ENCODE measurements at places on chromosomes 5 and 9.

- DNase-seq = no peak
These were observed 209.6 kb downstream of the FBN2 start for GRCh38 chr5:128328446-128328845.

DNA sequence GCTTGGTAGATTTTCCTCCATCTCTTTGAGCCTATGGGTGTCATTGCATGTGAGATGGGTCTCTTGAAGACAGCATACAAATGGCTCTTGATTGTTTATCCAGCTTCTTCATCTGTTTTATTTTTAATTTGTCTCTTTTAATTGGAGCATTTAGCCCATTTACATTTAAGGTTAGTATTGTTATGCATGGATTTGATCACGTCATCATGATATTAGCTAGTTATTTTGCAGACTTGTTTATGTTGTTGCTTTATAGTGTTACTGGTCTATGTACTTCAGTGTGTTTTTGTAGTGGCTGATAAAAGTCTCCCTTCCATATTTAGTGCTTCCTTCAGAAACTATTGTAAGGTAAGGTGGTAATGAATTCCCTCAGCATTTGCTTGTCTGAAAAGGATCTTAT is 78.6 kb upstream of the RGMB start:
- DNase-seq = no peak

- DNase-seq = no peak
These were observed 269.2 kb downstream of the ACTL7B start for GRCh38 chr9:108586471-108587139.

- DNase-seq = no peak
These were observed 33.5 kb downstream of the SPATA31D1 start for GRCh38 chr9:82022121-82022520.

GRCh38 chr5:150129813-150130492 is 25.7 kb downstream of the PDGFRB start:
- DNase-seq = peak; percentile 11

- DNase-seq = no peak
These were observed 104.7 kb upstream of the OTULINL start for GRCh38 chr5:14476786-14477435.

- DNase-seq = no peak
These were observed 25.8 kb downstream of the FPGS start for GRCh38 chr9:127828262-127829031.

DNA sequence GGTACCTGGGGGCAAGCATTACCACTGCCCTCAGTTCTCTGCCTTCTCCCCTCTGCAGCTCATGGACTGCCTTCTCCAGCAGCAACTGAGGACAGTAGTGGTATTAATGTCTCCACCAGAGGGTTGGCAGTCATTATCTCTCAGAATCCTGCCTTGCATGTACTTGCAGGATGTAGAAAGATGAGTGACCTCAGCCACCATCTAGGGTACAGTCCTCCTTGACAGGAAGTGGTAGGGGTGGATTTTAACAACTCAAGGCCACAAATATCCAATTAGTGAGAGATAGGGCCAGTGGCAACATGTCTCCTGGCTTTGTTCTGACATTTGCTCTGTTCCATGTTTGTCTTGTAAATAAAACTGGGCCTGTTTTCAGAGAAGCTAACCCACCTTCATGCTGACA is 47.2 kb downstream of the F2R start:
- no peak for DNase-seq

- DNase-seq = no peak
These were observed 79.5 kb upstream of the TRIO start for GRCh38 chr5:14063691-14064090.

GRCh38 chr9:133262226-133262625 is 12.8 kb downstream of the ABO start:
- DNase-seq = no peak

GRCh38 chr5:121873409-121873808 is 21.7 kb downstream of the FTMT start:
- no peak for DNase-seq

- DNase-seq = no peak
These were observed 156.3 kb downstream of the PLPPR1 start for GRCh38 chr9:101184813-101185278.

DNA sequence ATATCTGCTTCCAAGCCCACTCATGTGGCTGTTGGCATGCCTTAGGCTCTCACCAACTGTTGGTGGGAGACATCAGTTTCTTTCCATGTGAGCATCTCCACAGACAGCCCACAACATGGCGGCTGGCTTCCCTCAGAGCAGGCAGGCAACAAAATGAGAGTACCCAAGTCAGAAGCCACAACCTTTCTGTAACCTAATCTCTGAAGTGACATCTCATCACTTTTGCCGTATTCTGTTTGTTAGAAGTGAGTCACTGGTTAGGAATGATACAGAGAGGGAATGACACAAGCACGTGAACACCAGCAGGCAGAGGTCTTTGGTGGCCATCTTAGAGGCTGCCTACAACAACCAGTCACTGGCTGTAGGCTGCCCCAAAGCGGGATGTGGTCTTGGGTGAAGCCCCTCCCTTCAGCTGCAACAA is 88.6 kb upstream of the RASGRF2 start:
- no peak for DNase-seq

- DNase-seq = no peak
These were observed 695 bp upstream of the ANXA6 start for GRCh38 chr5:151158287-151158661.

DNA sequence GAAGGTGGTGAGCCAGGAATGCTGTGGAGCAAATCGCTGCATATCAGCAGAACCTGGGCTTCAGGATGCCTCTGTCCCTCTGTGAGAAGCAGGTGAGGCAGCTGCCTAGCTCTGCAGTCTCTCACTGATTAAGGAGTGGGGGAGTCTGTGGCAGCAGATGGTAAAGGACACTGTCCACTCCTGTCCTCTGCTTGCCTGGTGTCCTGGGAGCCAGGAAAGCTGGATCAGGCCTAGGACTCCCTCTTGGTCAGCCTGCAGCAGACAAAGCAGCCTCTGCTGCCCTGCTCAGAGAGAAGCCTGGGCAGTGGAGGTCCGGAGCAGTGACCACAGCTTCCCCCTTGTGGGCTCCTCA is 214.7 kb downstream of the HSPA4 start:
- DNase-seq = no peak

GRCh38 chr5:169980418-169981053 is at the start of gene INSYN2B:
TSS of gene INSYN2B (minus strand) at chr5:169980495. CDS start at chr5:169883898, 96,597 bp downstream.
- no peak for DNase-seq

GRCh38 chr5:1546556-1546955 is 22.8 kb upstream of the LPCAT1 start:
- no peak for DNase-seq

DNA sequence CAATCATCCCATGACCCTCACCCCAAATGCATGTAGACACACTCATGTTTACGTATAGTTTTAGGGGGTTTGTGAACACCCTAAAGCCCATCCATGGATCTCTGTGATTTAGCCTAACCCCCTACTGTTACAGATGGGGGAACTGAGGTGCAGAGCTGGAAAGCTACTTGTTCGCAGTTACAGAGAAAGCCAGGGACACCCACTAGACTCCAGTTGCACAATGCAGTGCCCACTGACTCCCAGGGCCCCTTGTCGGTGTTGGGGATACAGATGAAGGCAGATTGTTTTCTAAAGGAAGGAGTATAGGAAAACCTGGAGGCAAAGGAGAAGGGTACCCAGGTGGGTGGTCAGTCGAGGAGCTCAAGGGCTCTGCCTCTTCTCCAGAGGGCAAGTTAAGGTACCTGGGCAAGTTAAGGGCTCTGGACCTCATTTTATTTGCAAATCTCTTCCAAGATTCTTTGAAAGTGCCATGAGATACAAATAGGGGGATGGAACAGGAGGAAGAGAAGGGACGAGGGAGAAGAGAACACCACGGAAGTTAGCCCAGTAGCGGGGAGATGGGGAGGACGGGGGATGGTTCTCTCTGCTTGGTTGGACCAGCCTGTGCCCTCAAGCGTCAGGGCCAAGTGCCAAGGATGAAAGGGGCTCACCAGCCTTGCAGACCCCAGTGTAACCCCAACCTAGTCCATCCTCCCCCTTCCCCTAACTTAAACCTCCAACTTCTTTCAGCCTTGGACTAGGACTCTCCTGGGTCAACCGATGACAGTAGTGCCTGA is 958 bp downstream of the MYOZ3 start:
- no peak for DNase-seq

DNA sequence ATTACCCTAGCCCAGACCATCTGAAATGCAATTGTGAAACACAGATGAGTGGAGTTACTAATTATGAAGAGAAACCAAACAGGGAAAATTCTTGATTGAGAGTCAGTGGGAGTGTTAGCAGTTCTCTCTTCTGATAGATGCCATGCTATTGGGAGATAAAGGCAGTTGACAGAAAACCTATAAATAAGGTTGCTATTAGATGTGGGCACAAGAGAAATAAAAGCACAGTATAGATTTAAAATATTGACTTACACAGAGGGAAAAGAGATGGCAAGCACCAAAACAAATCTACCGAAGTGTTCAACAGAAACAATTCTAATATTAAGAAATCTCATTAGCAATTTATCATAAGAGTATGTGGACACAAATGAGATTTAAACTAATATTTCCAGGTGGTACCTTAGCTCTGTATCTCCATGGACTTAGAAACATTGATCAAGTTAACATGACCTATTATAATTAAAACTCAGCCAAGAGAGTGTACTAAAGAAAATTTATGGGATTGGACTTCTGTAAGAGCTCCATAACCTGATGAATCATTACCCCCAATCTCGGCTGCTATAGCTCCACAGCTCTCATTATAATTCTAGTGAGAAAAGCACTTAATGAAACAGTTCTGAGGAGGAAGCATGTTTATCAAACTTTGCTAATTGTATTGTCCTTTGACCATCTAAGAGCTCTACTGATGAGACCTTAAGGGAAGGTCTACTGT is 665.0 kb upstream of the RIOK2 start:
- no peak for DNase-seq

DNA sequence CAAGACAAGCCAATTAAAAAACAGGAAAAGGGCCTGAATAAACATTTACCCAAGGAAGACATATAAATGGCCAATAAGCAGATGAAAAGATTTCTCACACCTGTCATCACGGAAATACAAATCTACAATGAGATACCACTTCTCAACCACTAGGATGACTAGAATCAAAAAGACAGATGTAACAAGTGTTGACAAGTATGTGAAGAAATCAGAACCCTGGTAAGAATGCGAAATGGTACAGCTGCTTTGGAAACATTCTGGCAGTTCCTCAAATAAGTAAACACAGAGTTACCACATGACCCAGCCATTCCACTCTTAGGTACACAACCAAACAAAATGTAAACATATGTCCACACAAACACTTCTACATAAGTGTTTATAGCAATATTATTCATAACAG is 32.5 kb downstream of the LEAP2 start:
- no peak for DNase-seq

DNA sequence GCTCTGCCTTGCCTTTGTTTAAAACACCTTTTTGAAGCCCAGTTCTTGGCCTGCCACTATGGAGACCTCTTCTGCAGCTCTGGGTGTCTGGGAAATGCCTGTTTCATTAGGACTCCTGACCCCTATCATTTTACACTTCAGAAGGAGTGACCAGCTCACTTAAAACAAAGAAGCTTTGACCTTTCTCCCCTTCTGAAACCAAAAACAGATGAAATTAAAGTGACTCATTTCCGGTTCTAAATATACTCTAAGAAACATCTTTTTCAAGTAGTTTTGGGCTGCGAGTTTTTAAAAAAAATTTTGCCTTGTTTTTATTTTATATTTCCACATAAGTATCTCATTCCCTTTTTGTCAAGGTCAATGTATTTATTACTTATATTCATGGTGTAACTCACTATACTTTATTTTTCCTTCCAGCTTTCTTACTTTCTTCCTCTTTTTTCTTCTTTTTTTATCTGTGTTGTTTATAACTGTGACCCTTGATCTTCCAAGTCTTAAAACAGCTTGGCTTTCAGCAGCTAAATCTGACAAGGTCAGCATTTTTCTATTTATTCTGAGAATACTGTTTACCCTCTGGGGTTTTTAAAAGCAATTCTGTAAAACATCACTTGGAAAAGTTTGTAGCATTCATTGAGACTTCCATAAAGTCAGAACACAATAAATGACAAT is 672.9 kb downstream of the NR2F1-AS1 start:
- DNase-seq = no peak

DNA sequence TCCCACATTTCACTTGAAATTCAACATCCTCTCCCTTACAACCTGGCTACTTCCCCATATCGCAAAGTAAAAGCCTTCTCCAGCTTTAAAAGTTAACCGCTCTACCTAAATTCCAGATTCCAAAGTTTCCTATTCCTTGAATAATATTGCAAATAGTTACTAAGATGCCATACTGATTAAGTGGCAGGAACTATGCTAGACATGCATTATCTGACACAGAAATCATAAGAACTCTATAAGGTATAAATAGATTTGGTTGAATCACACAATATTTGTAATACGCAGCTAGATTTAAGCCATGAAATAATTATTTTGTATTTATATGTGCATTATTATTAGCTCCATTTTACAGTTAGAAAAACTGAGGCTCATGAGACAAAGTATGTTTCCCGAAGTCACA is 92.8 kb downstream of the NFIB start:
- no peak for DNase-seq

DNA sequence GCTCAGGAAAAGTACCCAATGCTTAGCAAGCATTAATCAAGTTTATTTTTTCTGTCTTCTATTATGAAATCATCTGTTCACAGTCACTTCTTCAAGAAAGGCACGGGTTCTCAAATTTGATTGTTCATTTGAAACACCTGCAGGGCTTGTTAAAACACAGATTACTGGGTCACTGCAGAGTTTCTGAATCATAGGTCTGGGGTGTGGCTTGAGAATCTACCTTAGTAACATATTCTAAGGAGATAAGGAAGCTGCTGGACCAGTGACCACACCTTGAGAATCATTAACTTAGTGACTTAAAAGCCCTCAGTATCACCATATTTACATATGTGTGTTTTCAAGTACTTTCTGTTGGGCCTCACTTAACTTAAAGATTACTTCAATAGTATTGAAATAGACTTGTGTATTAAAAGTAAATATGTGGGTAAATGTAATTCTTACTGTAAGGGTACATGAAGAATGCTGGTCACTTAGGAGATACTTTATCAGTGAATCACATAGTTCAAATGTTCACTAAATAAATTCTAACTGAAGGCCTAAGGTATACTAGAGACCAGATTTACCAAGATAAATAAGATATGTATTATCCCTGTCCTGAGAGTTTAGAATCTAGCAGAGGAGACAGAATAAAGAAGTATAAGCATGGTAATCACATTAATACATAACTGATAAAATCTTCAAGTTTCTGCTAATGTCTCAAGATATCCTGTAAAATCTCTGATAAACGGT is 1342.1 kb upstream of the C9orf72 start:
- no peak for DNase-seq

DNA sequence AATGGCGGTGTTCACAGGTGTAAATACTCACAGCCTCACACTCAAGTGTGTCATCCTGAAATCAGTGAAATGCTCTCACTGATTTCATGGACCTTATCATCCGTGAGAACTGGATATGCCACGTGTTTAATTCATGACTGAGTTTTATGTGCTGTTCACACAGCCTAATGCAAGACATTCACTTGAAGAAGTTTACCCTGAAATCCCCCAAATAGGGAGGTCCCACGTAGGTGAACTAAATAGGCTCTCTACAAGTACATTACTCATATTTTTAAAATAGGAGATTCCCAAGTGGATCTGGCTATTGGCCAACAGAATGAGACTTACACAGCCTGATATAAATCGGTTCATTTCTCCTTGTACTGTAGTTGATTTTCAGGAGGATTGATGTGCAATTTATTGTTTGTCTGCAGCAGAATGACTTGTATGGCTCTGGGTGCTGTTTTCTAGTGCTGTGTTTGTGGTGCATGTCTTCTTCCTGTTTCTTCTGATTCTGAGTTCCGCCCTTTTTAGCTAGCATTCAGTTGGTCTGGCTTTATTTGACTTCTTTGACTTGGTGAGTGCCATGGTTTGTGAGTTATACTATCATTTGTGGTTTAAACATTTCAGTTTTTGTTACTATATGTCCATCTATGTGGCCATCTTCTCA is 25.1 kb downstream of the TRIO start:
- DNase-seq = no peak
